ENCODE measurements at places on chromosomes 1 and 21.

DNA sequence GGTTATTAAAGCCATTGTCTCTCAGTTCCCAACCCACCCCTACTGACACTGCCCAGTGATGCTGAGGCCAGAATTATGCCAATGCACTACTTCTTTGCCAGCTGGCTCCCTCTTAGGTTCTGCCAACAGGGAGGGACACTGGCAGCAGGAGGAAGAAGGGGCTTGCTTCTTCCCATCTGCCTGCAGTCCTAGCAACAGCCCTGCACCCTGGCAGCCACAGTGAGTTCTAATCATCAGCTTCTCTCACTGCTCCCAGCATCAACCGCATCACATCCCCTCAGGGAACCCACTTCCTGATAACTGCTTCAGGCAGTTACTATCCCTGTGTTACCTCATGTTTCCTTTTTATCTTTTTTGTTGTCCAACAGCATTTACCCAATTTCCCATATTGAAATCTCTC, 86.2 kb downstream of the UBR4 start:
- DNase-seq, result no peak

- DNase-seq, result no peak
Observed at GRCh38 chr1:33005117-33005837, 31.4 kb downstream of the AK2 start.

DNA sequence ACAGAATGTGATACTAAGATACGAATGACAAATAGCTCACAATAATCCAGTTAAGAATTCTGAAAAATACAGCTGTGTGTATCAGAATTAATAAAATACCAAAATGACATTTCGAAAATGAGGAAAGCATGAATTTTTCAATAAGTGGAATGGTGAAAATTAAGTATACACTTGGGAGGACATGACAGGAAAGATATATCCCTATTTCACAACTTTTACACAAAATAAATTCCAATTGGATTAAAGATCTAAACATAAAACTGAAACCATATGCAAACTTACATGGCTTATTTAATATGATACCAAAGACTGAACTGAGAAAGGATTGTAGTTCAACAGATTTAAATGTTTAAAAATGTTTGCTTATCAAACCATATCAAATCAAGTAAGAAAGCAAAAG, 510.4 kb upstream of the ADAMTS5 start:
- no peak for DNase-seq

GRCh38 chr21:28986677-28987076, 6.0 kb downstream of the LTN1 start:
- no peak for DNase-seq
